ENCODE measurements at places on chromosomes 13 and 19.

- peak; percentile 37 for DNase-seq
Measured at GRCh38 chr19:33771384-33772101, 25.1 kb upstream of the KCTD15 start.

DNA sequence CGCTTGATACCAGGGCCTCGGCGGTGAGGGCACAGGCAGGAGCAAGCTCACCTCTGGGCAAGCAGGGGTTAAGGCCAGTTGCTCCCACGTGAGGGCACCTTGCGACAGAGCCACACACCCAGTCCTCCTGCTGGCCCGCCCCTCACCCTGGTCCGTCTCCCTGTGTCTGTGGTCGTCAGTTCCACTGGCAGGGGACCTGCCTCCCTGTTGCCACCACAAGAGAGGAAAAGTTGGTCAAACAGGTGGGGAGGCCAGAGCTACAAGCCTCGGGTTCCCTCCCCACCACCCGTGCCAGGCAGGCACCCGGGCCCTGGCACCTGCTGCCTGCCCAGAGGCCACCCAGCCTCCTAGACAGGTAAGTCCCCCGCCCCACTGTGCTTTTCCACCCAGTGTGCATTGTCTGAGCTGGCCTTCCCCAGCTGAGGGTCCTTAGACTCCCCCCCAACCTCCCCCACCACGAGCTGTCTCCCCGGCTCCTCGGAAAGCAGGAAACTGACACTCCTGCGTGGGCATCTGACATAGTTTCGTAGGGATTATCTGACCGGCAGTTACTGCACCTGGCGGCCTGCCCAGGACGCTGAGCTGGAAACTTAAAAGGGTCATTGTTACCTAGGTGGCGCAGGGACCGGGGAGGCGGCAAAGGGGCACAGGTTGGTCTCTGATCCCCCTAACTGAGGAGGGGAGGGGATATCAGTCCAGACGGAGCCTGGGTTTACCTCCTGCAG lies at the start of gene TJP3:
Gene TJP3 (plus strand): TSS at position 178 of the 725 bp plus-strand sequence. CDS start 20,049 bp downstream, outside the sequence.
- no peak for DNase-seq

DNA sequence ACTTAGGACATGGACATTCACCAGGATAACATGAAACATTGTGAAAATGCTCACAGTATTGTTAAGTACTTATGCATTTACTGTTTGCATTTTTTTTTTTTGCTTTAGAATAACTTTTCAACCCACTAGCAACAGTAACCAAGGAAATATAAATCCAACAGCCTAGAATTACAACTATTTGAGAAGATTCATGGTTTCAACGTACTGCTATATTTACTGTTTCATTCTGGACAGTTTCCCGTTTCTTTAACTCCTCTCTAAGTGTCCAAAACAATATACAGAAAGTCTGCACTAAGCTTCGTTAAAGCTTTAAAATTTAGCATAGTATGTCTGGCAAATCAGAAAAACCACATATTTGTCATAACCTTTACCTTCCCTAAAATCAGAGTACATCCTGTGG lies 2.7 kb downstream of the SMAD9 start:
- DNase-seq: no peak

- DNase-seq: no peak
Measured at GRCh38 chr19:2602391-2603181, 99.9 kb downstream of the GNG7 start.

- DNase-seq: no peak
Measured at GRCh38 chr13:91557328-91558090, 159.1 kb downstream of the GPC5 start.

All from stimulated activated CD8-positive, alpha-beta memory T cell treated with anti-CD3 and anti-CD28 coated beads, Interleukin-15, amount 100 ng/mL, for 48 hours (primary cell).